ENCODE measurements at places on chromosomes 16 and 17.

DNA sequence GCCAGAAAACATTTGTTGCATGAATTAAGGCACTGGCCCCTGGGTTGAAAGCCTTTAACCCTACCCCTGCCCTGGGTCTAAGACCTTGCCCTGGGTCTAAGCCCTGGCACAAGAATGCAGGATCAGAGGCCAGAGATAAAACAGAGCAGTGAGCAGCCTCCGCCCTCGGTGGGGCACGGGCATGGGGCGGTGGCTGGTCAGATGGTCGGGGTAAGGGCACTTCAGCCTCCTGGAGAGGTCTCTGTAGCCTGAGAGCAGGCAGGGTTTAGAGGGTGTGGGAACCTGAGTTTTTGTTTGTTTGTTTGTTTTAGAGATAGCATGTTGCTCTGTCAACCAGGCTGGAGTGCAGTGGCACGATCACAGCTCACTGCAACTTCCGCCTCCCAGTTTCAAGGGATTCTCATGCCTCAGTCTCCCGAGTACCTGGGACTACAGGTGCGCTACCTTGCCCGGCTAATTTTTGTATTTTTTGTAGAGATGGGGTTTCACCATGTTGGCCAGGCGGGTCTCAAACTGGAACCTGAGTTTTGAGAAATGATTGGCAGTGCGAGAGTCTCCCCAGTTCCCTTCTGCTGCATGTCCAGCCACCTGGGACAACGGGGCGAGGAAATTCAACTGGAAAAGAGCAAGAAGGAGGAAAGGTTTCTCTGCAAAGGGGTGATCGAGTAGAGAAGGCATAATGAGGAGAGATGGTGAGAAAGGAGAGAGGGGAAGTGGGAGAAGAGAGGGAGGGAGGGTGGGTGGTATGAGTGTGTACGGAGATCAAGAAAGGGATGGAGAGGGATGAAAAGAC is 27.7 kb downstream of the TNS4 start:
- no peak for DNase-seq

DNA sequence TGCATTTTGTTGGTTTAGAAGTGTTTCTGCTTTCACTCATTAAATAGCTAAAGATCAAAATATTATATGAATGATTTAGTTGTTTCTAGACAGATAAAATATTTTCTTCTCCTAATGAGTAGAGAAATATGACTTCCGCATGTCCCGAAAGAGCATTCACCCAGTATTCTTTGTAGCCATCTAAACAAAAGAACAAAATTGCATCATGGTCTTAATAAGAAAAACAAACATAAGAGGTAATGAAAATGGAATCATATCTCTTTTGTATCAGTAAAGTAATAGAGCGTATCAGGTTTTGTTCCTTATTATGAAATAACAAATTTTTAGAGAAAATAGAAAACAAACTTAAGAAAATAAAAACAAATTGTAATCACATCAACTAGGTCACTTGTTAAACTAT is 16.1 kb upstream of the KCNJ2 start:
- no peak for DNase-seq

GRCh38 chr16:60608971-60609370 is 1427.3 kb downstream of the CDH8 start:
- no peak for DNase-seq

- DNase-seq = no peak
Observed at GRCh38 chr17:78959803-78960202, 19.9 kb downstream of the LGALS3BP start.

- no peak for DNase-seq
Observed at GRCh38 chr16:84195201-84196093, 4.5 kb downstream of the ADAD2 start.

GRCh38 chr16:85688586-85689284 is at the start of gene GINS2:
Gene GINS2 (minus strand): TSS chr16:85688954. CDS start chr16:85688898, 56 bp downstream.
- DNase-seq = peak; percentile 91

DNA sequence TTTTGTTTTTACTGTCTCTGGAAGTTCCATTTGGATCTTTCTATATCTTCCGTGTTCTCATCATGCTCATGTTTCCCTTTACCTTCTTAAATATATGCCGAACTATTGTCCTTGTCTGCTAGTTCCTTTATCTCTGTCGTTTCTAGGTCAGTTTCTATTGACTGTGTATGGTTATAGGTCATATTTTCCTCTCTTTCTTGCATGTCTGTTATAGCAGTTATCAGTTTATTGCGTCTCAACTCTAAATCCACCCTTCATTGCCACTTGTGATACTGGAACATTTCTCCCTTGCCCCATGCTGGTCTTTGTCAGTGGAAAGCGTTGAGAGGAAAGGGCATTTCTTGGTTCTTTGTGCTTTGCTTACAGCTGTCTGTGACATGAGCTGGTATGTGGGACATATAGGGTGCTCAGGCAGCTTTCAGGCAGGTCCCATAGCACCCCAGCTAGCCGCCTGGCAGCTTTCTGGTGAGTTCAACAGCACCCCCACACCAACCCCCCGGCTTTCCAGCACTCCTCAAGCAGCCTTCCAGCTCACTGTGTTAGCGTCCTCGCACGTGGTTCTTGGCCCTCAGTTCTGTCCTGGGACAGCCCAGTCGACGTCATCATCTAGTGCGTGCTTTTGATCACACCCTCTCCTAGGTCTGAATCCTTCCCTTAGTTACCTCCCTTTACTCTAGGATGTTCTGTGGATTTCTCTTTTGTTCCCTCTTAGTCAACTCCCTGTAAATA is 15.4 kb upstream of the DNASE1 start:
- DNase-seq = no peak

- DNase-seq = no peak
Observed at GRCh38 chr17:64982139-64982915, 63.0 kb upstream of the LRRC37A3 start.

DNA sequence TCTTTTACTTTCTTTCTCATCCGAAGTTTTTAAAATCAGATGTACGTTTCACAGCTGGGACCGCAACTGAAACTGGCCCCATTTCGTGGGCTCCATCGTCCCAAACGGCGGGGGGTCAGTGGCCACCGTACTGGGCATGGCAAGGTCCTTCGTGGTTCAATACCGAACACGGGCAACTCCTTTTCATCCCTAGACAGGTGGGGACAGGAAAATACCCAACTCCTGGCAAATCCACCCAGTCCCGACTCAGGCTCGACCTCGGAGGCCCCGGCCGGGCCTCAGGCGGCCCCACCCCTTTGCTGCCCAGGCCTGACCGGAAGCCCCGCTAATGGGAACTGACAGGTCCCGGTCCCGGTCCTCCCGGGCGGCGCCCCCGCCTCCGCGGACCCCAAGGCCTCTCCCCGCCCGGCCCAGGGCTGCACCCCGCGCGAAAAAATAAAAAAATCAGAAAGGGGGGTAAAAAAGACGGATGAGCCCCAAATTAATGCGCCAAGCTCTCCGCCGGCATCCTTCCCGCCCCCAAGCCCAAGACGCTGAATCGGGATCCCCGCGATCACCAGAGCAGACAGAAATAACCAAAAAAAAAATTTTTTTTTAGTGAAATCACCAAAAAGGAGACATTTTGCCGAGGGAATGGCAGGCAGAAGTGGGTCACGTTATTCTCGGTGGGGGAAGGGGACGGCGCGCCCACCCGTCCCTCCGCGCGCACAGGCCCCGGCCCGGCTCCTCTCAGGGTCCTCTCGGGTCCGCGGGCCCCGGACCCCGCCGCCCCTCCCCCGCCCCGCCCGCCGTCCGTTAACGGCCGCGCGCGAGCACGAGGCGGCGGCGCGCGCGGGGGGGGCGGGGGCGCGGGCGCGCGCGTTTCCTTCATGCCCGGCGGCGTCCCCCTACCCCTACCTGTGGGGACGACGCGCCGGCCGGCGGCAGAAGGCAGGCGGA is 562 bp downstream of the ZC3H7A start:
- DNase-seq = no peak

GRCh38 chr17:51830451-51830850 is 328.1 kb downstream of the CA10 start:
- no peak for DNase-seq

DNA sequence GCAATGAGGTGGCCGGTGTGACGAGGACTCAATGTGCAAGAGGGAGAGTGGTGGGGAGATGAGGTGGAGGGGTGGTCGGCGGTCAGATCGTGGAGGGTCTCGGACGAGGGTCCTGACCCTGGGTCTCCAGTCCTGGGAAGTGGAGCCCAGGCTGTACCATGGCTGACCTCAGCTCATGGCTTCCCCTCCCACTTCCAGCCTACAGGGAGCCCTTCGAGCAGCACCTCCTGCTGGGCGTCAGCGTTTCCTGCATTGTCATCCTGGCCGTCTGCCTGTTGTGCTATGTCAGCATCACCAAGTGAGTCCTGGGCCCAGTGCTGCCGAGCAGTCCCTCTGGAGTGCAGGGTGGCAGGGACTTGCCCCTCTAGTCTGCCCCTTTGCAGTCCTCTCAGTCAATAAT is 41.8 kb downstream of the IL4R start:
- DNase-seq = no peak

GRCh38 chr17:49574945-49575678 is 559 bp upstream of the NXPH3 start:
- DNase-seq = no peak

GRCh38 chr17:60577147-60577915 is 22.7 kb upstream of the PPM1D start:
- DNase-seq = no peak

GRCh38 chr16:73420676-73421075 is 372.7 kb upstream of the ZFHX3 start:
- DNase-seq = no peak

GRCh38 chr16:73735018-73735417 is 561.6 kb upstream of the PSMD7 start:
- no peak for DNase-seq

GRCh38 chr16:50458667-50459495 is 89.3 kb upstream of the NKD1 start:
- DNase-seq = no peak

DNA sequence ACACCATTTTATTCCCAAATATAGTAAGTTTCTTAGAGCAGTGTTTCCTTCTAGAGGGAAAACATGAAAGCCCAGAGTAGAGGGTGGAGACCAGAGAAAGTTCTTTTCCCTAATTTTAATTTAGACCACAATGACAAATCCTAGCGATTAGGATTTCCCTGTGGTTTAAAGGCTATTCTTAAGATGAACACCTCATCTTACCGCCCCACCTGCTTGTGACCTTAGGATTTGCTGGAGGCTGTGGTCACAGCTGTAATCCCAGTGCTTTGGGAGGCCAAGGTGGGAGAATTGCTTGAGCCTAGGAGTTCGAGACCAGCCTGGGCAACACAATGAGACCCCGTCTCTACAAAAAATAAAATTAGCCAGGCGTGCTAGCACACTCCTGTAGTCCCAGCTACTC is 51.1 kb downstream of the GPRC5B start:
- no peak for DNase-seq

DNA sequence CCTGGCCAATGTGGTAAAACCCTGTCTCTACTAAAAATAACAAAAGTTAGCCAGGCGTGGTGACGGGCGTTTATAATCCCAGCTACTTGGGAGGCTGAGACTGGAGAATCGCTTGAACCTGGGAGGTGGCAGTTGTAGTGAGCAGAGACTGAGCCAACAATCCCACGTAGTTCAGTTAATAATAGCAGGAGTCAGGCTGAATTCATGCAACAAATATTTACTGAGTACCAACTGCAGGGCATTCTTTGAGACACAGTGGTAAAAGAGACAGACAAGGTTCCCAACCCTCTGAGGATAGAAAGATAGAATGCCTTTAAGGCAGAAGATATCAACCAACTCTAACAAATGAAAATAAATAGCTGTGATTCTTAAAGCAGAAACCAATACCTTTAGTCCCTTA is 39.1 kb downstream of the SPOP start:
- DNase-seq = no peak

GRCh38 chr17:81859906-81860755 is at the start of gene P4HB:
Gene P4HB (minus strand): TSS chr17:81860535. CDS start chr17:81860471, 64 bp downstream.
- DNase-seq = no peak

DNA sequence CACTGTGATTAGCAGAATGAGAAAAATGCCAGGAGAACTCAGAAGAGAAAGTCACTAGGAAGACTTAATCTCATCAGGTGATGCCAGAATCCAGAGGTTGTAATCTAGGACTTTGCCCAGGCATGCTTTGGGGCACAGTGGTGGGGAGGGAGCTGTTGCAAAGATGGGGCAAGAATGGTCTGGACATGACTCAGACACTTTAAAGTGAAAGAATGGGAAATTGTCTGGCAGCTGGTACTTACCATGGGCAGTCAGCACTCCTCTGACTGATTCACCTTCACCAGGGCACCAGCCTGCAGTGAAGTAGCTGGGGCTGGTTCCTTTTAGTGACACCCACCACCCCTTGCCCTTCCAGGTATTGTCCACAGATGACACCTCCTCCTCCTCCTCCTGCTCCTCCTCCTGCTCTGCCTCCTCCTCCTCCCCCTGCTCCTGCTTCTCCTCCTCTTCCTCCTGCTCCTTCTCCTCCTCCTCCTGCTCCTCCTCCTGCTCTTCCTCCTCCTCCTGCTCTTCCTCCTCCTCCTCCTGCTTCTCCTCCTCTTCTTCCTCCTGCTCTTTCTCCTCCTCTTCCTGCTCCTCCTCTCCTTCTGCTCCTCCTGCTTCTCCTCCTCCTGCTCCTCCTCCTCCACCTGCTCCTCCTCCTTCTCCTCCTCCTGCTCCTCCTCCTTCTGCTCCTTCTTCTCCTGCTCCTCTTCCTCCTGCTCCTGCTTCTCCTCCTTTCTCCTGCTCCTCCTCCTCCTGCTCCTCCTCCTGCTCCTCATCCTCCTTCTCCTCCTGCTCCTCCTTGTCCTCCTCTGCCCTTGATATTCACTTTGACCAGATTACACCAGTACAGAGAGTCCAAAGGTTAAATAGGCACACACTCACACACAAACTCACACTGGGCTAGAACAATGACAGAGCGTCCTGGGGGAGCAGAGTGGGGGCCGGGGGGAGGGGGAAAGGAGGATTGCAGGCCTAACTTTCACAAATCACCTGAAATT is at the start of gene CHD9NB:
TSS of gene CHD9NB (minus strand) at position 379 of the 983 bp plus-strand sequence. CDS start 8,739 bp downstream, outside the sequence.
- no peak for DNase-seq

GRCh38 chr17:44795928-44796327 is 34.2 kb downstream of the GJC1 start:
- no peak for DNase-seq

DNA sequence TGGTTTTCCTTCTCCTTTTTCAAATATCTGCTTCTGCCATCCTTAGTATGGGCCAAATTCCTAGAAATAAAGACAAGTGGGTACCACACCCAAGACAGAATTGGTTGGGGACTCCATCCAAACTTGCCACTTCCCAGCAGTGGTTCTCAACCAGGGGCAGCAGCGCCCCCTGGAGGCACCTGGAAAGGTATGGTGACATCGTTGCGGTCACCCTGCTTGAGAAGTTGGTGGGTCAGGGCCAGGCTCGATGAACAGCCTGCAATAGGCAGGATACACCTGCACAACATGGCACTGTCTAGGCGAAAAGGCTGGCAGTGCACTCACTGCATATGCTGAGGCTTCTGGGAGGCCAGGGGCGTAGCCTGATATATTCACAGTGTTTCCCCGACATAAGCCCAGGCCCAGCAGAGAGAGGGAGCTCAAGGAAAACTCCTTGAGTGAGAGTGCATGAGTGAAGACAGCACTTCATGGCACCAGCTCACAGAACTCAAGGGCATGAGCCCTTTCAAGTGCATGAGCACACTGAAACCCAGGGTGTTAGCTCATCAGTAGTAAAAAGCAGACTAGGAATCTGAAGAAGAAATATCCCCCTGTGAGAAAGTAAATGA is 57.7 kb downstream of the CMC2 start:
- no peak for DNase-seq

- no peak for DNase-seq
Observed at GRCh38 chr17:79950306-79950705, 85.4 kb downstream of the TBC1D16 start.

All from activated T-helper 1 cell treated with Interleukin-2 at 50 U/mL for 16 hours (primary cell).